ENCODE measurements at places on chromosomes 6 and 20.

- DNase-seq: no peak
Observed at GRCh38 chr6:35168461-35168861, 27.3 kb upstream of the TCP11 start.

GRCh38 chr6:127737009-127737486, 160.1 kb downstream of the C6orf58 start:
- peak; percentile 54 for DNase-seq

GRCh38 chr20:15406072-15406471, 1068.7 kb upstream of the FLRT3 start:
- no peak for DNase-seq

DNA sequence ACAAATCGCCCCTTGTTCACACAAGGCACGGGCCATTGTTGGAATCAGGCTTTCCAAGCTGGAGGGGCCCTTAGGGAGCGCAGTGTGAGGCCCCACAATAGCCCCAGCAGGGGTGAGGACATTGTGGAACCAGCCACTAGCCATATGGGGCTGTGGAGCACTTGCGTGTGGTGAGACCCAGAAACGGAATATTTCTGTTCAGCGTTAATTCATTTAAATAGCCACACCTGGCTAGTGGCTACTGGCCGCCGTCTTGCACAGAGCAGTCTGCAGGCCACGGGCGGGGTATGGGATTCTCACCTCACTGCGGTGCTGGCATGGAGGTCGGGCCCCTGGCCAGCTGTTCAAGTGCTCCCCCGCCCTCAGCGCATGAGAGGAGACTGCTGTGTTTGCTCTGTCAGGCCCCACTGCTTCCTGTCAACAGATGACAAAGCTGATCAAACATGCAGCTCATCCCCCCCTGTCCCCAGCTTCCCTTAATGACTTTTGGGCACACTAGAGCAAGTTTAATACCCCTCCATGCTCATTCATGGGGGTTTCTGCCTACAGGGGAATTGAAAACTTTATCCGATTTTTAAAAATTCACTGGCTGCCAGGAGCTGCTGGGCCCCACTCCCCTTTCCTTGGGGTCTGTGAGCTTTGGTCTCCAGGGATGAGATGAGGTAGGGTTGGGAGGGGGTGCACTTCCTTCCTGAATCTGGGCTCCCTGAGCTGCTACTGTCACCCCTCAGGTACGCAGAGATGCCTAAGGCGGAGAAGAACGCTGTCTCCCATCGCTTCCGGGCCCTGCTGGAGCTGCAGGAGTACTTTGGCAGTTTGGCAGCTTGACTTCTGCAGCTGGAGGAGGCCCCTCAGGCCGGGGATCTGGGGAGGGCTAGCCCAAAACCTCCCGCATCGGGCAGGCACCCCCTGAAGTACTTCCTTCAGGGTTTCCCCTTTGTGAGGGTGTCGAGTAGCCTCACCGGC, 13.6 kb downstream of the ITPA start:
- DNase-seq: no peak

- DNase-seq: no peak
Observed at GRCh38 chr6:106099235-106099537, 13.1 kb downstream of the PRDM1 start.

DNA sequence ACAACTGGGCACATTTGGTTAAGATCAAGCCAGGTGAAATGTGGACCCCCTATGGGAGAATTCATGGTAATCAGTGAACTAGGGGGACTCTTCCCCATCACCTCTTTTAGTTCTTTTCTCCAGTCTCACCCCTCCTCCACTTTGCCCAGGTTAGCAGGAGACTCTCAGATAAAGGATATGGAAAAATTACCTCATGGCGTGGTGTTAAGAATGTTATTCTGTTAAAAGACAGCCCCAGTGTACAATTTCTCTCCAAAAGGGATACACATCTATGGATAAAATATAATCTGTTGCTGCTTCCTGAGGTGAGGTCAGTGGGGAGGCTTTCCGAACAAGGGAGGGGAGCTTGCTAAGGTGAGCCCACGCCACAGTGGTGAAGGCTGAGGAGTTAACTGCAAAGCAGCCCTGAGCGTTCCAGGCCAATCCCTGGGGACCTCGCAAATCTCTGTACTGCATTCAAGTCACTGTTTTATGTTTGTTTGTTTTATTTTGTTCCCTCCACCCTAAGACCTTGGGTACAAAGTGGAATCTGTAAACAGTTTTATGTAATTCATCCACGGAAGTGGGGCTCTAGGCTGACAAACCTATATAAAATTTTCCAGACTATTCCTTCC, 52.0 kb downstream of the ADGRF1 start:
- no peak for DNase-seq

GRCh38 chr6:165986914-165987482, 180.7 kb downstream of the TBXT start:
- no peak for DNase-seq

DNA sequence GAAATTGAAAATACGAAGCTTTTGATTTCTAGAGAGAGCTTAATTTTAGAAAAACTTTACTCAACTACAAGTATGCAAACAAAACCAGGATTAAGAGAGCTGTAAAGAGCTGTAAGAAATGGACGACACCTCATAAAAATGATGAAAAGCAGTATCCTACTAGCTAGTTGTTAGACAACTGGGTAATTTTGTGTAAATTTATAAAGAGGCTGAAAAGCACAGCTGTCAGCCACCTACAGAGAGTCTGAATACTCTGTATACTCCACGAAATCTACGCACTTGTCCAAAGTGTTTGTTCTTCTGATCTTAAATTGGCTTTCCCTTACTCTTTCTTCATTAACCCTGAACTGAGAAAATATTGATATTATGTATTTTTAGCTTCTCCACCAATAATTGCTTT, 808.4 kb upstream of the EPHA7 start:
- DNase-seq: no peak

GRCh38 chr6:160013987-160014868, 45.3 kb downstream of the IGF2R start:
- DNase-seq: no peak

GRCh38 chr20:23926944-23927872, 47.7 kb upstream of the CST5 start:
- no peak for DNase-seq

GRCh38 chr6:167706313-167707109, 120.2 kb upstream of the AFDN start:
- no peak for DNase-seq

- DNase-seq: peak; percentile 39
Observed at GRCh38 chr6:163709693-163710092, 295.2 kb downstream of the QKI start.
